GM12878 (cell line): ENCODE measurements at places on chromosomes 7 and 10.

DNA sequence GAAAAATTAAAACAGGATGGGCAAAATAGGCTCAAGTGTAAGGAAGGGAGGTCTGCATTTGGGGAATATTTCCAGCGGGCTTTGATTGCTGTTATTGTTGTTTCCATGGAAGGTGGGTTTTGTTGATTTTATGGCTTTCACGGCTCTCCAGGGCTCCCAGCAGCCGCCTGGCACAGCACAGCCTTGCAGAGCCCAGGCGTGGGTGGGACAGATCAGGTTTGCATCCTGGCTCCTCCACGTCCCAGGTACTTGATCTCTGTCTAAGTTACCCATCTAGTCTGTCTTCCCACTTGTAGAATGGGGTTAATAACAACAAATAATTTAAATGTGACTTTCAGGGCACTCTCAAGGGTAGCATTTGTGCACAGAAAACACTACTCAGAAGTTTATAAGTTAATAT is 45.2 kb downstream of the HTR5A start:
- no peak for DNase-seq

GRCh38 chr10:12397147-12397896 is 48.0 kb downstream of the CAMK1D start:
- no peak for DNase-seq

GRCh38 chr7:121282129-121282528 is 46.7 kb upstream of the WNT16 start:
- DNase-seq = no peak

DNA sequence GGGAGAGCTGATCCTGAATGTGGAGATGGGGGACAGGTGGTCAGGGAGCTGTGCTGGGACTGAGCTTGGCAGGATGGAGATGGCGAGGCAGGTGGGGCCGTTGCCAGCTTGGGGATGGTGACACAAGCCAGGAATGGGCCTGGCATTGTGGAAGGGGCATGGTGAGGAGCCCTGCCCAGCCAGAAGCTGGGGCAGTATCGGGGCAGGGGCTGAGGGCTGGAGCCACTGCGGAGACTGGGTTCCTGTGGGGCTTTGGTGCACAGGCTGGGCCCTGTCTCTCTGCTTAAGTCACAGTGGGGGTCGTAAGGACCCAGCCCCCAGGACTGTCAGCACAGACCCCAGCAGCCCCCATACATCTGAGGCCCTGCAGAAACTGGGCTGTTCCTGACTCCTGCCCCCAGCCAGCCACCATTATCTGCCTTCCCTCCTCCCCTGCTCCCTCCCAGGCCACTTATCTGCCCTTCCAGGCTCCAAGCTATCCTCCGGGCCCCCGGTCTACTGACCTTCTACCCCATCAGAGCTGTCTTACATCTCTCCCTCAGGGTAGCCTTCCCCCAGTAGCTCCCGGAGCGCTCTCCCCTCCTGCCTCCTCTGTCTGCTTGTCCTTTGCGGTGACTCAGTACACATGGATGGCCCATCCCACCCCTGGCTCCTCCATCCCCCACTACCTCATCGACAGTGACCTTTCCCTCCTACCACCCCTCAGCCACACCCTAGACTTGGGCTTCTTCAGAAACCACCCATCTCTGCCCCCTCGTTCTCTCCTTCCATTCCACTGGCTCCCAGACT is 44.2 kb downstream of the PPIF start:
- no peak for DNase-seq

DNA sequence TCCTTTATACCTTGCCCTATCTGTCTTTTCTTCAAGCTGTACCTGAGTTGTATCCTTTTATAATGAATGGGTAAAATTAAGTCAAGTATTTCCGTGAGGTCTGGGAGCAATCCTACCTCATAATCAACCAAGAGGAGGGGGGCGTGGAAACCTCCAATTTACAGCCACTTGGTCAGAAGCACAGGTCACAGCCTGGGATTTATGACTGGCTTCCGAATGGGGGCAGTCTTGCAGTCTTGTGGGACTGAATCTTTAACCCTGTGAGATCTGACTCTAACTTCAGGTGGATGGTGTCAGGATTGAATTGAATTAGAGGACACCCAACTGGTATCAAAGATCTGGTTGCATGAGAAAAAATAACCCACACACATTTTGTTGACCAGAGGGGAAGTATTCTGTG is 23.5 kb upstream of the KCNMA1 start:
- DNase-seq = no peak

GRCh38 chr10:133088956-133089800 is 1.5 kb downstream of the ADGRA1 start:
- DNase-seq = no peak

GRCh38 chr7:140034421-140034820 is 28.3 kb downstream of the PARP12 start:
- DNase-seq = no peak

DNA sequence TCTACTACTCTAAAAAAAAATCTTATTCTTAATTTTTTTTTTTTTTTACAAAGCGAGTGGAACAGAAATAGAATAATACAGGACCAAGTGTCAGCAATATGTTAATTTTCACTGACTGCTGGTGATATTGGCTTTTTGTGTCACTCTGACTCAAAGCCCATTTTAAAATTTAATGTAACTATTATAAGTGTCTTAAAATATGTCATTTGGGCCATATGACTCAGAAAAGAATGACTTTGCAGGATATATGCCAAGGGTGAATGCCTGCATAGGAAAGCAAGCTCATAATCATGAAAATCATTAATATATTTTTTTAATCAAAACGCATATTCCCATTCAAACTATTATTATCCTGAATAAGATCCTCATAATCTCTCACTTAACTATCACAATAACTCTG is 149.2 kb downstream of the GNAT3 start:
- DNase-seq = no peak

GRCh38 chr7:154167807-154168206 is 115.6 kb downstream of the DPP6 start:
- no peak for DNase-seq

GRCh38 chr10:2124135-2124534 is 386.8 kb upstream of the ADARB2 start:
- no peak for DNase-seq

- no peak for DNase-seq
Observed at GRCh38 chr10:68560186-68560942, at the start of gene TET1. TET1 (plus strand) TSS chr10:68560337; CDS start chr10:68572339, 12,002 bp downstream.

DNA sequence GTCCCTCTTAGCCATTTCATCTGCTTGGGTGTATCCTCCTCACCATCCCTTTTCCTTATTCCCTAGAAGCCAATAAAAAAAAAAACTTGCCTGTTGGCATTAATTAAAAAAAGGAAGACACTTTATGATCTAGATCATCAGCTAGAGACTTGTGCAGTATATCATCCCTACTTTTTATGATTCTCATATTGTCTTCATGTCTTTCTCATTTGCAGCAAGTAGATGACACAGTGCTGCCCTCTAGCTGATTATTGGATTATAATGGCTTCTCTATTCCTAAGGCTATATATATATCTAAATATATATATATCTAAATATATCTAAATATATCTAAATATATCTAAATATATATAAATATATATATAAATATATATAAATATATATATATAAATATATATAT is 272.4 kb upstream of the LRGUK start:
- DNase-seq = no peak

DNA sequence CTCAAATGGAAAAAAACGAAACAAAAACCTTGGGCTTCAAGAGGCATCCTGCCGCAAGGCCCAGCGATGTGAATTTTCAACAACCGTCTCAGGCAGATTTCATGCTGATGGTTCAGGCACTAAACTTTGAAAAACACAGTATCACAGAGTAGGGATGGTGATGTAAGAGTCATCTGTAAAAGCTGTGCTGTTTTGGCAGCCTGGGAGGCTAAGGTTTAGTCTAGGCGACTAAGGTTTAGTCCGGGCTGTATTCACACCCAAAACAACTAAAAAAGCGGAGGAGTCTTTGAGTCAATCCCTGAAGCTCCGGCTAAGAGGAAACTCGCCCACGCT is 420 bp upstream of the MINPP1 start:
- DNase-seq = no peak

DNA sequence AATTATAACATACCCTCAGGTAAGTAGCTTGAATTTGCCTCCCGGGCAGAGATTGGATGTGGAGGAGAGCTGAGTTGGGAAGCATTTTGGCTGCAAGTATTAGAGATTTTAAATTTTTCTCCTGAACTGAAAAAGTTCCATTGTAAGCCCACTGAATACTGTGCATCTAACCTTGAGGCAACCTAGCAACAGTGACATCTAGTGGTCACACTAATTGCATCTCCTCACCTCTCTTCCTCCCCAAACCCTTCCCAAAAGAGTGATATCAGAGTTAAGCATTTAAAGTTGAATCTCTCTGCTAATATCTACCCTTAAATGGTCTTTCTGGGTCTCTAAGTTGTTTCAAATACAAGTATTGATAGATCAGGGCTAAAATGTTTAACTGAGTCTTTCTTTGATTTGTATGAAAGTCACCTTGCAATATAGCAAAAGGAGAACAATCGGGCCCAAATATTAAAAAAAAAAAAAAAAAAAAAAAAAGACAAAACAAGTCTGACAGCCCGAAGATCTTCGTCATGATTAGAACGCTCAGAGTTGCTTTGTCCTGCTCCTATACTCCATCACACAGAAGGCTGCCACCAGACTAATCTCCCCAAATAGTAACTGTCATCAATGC is 40.4 kb upstream of the DLX5 start:
- no peak for DNase-seq

- DNase-seq = no peak
Observed at GRCh38 chr10:26217396-26218086, 967 bp downstream of the GAD2 start.

- no peak for DNase-seq
Observed at GRCh38 chr7:107597953-107598352, 17.9 kb downstream of the BCAP29 start.

DNA sequence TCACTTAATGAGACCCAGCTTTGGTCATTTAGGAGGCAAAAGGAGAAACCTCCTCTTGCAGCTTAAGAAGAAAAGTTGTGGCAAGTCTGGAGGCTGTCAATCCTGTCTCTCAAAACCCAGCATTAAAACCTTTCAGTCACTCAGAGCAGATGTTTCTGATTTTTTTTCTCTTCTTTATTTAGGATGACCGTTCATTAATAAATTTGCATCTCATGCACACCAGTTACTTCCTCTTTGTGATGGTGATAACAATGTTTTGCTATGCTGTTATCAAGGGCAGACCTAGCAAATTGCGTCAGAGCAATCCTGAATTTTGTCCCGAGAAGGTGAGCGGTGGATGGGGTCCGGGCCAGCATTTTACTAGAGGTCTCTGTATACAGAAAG is 32.0 kb downstream of the TMEM248 start:
- DNase-seq = no peak

DNA sequence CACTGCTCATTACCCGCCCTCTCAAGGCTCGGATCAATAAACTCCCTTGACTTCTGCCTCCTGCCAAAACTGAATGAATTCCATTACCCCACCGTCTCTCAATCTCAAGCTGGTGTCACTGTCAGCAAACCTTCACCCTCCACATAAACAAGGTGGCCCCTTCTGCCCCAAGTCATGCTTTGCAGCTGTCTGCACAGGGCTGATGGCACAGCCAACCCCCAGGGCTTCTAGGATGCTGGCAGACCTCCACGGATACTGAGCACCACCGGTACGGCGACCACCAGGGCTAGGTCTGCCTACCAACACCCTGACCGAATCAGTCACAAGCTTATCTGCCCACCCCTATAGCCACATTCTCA is 46.1 kb downstream of the PARD3 start:
- DNase-seq = no peak

- DNase-seq = peak; percentile 8
Observed at GRCh38 chr7:5139998-5140397, 50.0 kb upstream of the WIPI2 start.

DNA sequence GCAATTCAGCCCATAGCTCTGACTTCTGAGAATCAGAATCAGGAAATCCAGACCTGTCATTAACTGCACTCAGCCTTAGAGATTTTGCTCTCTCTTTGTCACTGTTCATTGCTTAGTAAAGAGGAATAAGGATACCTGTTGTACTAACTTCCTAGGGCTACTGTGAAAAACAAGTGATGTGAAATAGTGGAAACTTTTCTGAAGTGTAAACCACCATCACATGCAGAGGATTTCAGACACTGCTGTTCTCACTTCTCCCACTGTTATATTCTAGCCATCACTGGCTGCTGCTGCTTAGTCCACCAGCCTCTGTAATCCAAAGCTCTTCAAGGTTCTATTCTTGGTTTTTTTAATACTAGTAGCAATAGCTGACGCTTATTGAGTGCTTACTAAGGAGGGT is 129.6 kb upstream of the CCDC6 start:
- DNase-seq = no peak

- no peak for DNase-seq
Observed at GRCh38 chr10:71093531-71093930, 118.8 kb upstream of the UNC5B start.

DNA sequence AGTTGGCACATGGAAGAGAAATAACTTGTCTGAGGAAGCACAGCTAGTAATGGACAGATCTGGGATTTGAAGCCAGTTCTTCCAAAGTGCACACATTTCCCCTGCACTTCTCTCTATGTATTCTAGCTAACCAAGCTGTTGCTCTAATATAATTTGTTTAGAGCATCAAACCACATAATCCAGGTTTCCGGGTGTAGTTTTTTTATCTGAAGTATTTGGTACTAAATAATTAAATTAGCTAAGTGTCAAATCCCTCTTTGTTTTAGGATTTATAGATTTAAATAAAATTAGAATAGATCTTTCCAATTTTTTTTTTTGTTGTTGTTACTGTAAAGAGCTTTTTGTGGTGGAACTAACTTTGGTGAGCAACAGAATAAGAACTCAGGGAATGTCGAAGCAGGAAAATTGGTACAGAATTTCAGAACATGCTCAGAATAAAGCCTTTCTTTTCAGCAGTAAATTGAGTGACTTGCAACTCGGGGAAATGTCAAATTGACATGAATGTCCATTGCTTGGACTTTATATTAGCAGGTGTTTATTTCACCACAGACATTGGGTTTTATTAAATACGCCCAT is 33.7 kb downstream of the CAMK1D start:
- no peak for DNase-seq

DNA sequence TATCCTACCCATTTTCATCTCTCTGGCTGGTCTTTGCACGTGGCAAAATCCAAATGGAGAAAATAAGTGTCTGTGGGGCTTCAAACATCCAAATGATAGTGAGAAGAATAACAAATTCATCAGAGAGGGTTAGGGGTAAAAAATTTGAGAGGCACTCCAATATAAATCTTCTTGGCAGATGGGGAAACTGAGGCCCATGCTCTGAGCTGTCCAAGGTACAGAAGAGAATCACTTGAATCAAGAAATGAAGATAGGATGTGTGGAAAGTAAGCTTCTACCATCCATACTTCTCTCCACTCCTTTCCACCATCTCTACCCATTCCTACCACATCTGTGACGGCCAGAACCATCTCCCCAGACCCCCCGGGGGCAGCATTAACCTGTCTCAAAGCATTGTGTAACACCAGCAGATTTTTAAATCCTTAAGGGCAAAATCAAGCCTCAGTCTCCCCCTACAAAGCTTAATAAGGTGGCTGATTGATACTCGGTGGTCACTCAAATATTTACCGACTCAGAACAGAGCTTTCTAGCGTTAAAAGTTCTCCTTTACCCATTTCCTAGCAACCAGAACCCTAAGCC is 818 bp downstream of the GOT1 start:
- no peak for DNase-seq

DNA sequence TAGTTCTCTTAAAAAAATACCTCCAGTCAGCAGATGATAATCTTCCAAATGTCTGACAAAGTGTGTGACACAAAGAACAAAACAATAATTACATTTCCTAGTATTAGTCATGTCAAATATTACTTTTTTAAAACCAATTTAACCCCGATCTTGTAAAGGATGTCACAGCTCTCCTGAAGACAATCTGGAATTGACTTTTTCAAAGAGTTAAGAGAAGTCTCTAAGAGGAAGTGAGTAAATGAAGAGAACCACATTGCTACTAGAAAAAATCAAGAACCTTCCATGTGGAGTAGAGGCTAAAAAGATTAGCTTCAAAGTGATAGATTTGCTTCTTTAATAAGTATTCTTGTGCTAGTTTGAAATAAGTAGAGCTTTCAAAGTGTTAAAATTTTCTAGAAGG is 218.2 kb upstream of the IMMP2L start:
- DNase-seq = no peak
